ENCODE measurements at places on chromosomes 7 and 10.

DNA sequence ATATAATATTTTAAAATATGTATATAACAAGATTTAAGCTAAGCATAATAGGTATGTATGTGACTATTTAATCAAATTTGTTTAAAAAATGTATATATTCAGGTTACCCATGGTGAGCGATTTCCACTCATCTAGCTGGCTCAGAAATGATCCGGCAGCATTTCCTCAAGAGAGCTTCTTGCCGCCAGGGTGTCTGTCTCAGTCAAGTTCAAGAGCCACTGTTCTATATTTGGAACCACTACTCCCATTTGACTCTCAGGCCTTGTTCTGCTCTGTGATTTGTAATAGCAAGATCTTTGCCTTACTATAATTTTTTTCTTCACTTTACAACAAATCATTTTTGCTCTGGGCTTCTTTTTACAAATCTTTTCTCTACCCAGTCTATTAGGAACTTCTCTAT is 48.7 kb upstream of the CNTNAP2 start:
- DNase-seq, result peak; percentile 24

- no peak for DNase-seq
Measured at GRCh38 chr7:1729183-1729582, 59.1 kb downstream of the ELFN1 start.

DNA sequence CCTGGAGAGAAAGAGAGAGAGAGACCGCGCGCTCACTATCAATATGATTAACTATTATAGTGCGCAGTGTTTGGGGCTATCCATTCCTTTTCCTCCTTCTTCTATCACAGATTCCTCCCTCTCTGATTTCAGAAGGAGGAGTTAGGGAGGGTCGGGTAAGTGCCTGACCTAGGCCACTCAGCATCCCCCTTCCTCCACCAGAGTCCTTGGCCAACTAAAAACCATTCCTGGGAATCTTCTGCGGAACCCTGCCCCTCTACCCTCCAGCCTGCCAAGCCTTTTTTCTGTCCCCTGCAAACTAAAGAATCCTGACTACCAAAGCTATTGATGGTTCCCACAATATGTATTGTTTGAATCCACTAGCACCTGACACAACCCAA is 256.2 kb upstream of the NFE2L3 start:
- no peak for DNase-seq

DNA sequence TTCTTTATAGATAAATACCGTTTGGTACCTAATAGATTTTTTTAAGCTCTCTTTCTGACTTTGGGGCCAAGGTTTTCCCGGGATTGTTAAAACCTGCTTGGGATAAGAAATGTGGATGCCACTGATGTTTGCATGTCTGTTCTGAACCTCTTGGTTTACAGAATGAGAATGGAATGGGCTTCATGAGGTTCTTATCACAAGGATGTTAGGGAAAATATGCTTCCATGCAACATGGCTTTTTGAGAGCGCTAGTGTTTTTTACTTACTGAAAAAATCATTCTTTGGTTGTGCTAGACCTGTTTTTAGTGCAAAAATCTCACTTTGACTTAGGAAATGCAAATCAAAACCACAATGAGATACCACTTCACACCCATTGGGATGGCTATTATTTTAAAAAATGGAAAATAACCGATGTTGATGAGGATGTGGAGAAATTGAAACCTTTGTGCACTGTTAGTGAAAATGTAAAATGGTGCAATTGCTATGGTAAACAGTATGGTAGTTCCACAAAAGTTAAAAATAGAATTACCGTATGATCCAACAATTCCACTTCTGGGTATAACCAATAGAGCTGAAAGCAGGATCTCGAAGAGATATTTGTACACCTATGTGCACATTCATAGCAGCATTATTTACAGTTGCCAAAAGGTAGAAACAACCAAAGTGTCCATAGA is 38.9 kb downstream of the TSPAN14 start:
- DNase-seq, result no peak

- no peak for DNase-seq
Measured at GRCh38 chr10:70493660-70494234, 15.2 kb downstream of the PALD1 start.

DNA sequence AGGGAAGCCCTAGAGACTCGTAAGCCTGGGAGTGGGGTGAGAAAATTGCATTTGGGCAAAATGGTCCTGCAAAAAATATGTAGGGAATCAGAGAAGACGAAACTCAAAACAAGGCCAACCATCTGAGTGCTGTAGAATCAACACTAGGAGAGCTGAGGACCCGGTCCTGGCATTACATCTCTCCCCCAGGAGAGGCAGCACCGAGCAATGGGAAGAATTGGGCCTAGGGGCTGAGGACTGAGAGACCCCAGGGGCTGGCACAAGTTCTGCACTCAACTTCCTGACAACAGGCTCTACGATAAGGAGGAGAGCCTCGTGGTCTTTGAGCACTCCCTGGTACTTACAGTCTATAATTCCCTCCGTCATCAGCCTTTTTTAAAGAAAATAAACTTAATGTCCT is 47.6 kb downstream of the BPGM start:
- DNase-seq, result no peak

DNA sequence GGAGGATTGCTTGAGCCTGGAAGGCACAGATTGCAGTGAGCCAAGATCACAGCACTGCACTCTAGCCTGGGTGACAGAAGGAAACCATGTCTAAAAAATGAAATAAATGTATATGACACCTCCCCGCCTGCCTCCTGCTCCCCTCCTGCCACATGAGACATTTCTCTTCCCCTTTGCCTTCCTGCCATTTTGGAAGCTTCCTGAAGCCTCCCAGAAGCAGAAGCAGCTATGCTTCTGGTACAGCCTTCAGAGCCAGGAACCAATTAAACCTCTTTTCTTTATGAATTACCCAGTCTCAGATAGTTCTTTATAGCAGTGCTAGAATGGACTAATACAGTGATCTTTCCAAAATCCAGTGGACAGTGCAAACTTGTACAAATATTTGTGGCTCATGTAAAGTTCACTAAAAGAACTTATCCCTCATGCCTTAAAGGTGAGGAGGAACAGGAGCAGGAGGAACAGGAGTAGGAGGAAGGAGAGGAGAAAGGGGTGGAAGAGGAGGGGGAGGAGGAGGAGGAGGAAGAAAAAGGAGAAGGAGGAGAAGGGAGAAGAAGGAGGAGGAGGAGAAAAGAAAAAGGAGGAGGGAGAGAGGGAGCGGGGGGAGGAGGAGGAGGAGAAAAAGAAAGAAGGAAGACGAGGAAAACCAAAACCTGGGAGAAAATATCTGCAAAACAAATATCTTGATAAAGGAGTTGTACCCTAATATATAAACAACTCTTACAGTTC is 2.8 kb upstream of the ABI1 start:
- no peak for DNase-seq

DNA sequence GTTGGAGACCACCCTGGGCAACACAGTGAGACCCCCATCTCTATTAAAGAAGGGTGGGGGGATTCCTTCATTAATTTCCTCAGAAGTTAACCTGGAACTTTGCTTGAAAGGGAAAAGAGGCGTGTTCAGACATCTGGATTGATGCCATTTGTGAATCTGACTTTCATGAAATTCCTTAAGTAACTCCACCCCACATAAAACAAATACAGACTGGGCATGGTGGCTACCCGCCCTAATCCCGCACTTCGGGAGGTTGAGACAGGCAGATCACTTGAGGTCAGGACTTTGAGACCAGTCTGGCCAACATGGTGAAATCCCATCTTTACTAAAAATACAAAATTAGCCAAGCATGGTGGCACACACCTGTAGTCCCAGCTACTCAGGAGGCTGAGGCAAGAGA is 75.0 kb downstream of the EEPD1 start:
- no peak for DNase-seq

- DNase-seq, result no peak
Measured at GRCh38 chr7:101494602-101495329, 132.1 kb downstream of the COL26A1 start.

GRCh38 chr10:96720422-96721206 is at the start of gene PIK3AP1:
Gene PIK3AP1, minus strand, starts transcription at chr10:96720514. Its CDS starts 120 bp downstream, at chr10:96720394.
- no peak for DNase-seq

DNA sequence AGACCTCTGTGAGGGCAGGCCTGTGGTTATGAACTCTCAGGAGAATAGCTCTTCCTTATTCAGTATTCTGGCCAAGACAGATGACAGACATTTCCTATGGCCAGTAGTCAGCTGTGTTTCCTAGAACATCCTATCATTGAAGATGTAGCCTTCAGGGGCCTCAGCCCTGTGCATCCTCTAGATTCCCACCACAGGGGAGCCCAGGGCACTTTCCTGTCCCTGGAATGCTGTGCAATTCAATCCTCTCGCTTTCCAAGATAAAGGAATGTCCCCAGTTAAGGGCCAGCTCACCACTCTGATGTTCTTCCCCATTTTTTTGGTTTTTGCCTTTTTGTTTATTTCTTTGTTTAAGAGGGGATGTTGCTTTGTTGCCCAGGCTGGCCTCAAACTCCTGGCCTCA is 578.8 kb upstream of the C7orf33 start:
- no peak for DNase-seq

DNA sequence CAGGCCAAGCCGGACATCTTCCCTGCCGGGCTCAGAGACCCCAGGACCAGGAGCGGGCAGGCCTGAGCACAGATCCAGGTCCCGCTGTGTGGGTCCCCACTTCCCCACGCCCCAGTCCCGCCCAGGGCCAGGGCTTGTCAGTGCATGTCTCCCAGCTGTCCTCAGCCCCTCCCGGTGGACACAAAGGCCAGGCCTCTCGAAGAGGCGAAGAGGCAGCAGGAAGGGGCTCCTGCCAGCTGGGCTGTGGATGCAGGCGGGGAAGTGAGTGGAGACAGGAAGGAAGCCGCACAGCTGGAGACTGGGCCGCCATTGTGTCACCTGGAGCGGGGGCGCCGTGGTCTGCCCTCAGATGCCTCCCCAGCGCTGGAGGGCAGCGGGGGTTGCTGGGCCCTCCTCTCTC is 4.8 kb downstream of the GRIFIN start:
- DNase-seq, result no peak

DNA sequence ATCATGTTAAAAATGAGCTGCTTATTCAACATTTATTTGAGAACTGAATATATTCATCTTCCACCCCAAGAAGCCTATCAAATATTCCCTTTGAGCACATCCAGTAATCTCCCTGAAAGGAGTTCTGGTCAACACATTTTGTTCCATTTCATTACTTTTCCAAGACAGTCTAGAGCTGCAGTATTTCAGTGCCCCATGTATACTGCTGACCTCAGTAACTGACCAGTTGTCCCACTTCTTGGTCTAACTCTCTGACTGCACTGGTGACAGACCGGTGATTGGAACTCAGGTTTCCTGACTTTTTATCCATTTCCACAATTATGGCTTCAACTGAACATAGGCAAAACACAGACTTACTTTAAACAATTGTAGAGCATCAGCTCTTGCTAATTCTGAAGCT is 206.8 kb upstream of the NPSR1 start:
- DNase-seq, result no peak

GRCh38 chr10:47295411-47295810 is 4.6 kb upstream of the GDF10 start:
- no peak for DNase-seq

GRCh38 chr10:18689498-18689897 is 30.3 kb downstream of the ARL5B start:
- DNase-seq, result no peak

DNA sequence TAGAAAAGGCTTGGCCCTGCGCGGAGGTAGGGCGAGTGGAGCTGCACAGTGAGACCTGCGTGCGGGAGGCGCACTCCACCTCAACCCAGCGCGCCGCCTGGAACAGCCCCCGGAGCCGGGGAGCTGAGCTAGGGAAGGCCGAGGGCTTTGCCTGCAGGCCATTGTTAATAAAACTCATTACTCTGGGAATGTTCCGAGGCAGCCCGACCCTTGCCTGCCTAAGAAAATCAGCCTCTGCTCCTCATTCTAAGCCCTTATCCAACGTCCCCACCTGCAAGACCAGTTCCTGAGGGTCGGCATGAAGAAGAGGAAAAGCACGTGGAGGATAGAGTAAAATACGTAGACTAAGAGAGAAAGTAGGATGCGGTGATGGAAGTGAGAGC is 55.3 kb downstream of the C7orf25 start:
- no peak for DNase-seq

- DNase-seq, result no peak
Measured at GRCh38 chr10:23293145-23293724, 51.4 kb downstream of the C10orf67 start.

DNA sequence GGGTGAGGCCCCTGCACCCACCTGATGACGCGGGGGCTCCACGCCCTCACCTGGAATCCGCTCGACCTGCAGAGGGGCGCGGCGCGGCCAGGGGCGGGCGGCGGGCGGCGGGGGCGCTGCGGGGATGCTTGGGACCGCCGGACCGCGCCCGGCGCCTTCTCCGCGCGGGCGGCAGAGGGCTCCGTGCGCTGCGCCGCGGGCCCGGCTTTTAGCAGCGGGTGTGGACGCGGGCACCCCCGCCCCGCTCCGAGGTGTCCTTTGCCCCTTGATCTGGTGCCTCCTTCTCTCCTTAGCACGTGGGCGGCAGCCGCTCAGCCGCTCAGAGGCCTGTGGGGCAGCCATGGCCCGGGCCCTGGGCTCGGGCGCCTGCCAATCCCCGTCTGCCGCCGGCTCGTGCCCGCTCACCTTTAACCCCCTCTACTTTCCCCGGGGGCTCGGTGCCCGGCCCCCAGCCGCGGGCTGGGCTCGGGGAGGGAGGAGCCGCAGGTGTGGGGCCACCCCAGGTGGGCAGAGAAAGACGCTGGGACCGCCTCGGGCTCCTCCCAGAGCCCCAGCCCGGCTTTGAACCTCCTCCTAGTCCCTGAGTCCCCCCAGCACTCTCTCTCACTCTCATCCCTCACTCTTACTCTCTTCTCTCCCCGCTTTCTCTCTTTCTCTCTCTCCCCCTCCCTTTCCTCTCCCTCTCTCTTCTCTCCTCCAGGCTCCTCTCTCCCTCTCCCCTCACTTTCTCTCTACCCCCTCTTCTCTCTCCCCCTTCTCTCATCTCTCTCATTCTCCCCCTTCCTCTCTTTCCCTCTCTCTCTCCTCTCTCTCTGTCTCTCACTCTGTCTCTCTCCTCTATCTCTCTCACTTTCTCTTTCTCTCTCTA is 19.7 kb upstream of the VPS37D start:
- DNase-seq, result no peak

DNA sequence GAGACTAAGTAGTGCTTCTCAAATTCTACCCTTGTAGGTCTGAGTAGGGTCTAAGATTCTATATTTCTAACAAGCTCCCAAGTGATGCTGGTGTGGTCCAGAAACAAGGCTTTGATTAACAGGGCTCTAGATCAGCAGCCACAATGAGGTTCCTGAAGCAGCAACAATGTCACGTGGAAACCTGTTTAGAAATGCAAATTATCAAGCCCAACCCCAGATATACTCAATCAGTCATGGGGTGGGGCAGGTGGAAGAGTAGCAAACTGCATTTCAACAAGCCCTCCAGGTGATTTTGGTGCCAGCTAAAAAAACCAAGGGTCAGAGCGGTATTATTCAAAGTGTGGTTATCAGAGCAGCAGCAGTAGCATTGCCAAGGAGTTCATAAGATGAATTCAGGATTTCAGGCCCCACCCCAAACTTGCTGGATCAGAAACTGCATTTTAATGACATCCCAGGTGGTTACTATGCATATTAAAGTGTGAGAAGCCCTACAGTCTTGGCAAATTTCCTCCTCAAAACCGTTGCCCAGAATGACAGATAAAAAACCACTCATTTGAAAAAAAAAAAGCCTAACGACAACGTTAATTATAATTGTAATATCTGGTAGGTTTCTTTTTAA is 199.2 kb downstream of the AHR start:
- DNase-seq, result no peak
